DMS 273 treated with DMSO at 0.1 percent for 48 hours (cell line): ENCODE measurements at places on chromosomes 4 and X.
A peak's percentile ranks its signal among the peaks of the same experiment; 100 is the strongest.

DNA sequence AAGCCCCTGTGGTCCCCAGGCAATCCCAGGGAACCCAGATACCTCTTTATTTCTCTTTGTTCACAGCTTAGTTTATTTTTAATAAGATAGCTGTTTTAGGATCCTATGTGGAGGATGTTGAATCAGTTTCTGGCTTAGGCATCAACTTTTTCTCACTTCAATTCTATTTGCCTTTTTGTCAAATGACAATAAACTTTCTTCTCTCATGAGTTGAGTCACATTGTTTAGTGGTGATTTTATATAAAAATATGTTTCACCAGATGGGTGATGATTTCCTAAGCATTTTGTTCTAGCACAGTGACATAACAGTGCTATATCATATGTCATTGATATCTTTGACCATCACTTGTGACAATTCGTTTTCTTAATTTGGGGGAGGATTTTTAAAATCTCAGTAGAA is 198.1 kb upstream of the PUDP start:
- DNase-seq, result no peak

DNA sequence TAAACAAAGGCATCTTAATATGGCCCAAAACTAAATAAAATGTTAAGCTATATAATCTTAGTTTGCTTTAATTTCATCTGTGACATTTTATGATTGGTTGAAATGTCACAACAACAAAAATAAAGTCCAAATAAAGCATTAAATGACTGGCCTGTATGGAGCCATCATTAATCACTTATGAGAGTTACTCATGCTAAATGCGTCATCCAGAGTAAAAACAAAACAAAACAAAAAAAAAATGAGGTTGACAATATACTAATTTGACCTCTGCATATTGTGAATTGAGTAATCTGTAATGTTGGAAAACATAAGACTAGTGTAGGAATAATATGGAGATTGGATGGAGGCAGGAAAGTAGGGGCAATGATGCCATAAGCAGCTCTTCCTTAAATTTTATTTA is 139.7 kb downstream of the MAPK10 start:
- no peak for DNase-seq

- DNase-seq, result no peak
These were observed 255.5 kb upstream of the PITX2 start for GRCh38 chr4:110878413-110878812.

DNA sequence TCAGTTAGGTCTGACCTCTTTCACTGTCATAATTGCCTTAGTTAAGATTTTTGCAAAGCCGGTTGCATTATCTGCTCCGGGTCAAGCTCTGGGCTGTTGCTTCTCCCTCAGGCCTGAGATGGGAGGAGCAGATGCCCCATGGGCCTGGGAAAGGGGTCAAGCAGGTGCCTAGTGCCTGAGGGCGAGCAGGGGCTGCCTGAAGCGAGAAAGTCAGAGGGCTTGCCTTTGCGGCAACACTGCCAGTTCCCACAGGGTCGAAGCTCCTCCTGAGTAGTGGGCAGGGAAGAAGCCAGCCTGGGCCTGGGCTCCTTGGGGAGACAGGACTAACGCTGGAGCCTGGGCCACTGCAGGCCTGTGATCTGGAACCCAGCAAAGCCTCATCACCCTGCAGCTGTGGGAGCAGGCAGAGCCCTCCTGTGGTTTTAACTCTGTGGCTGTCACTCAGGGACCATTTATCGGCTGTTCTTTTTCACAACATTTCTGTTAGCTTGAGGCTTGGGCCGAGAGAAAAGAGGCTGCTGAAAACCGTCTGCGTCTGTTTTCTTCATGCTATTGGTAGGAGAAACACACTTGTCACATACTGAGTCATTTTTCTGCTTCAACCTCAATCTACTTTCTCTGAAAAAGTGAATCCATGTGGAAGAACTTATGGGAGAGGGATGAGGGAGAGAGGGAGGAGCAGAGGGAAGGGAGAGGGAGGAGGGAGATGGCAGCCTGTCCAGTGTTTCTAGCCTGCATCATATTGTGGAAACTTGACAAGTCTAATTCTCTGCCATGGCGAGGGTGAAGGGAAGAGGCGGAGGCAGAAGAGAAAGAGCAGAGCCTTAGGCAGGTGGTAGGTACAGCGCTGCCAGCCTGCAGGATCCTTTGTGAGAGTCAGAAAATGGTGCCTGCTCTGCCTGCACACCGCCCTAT is 68.4 kb downstream of the RHOH start:
- peak; percentile 9 for DNase-seq

- no peak for DNase-seq
These were observed 15.0 kb downstream of the MED14 start for GRCh38 chrX:40720339-40720738.

GRCh38 chr4:20474119-20474518 is 222.4 kb downstream of the SLIT2 start:
- DNase-seq, result no peak
